ENCODE measurements at places on chromosomes 13 and 19.

- no peak for DNase-seq
These were observed 90.5 kb upstream of the ANKRD10 start for GRCh38 chr13:111005364-111005763.

GRCh38 chr13:43196750-43197370 lies 173.5 kb downstream of the DNAJC15 start:
- no peak for DNase-seq

DNA sequence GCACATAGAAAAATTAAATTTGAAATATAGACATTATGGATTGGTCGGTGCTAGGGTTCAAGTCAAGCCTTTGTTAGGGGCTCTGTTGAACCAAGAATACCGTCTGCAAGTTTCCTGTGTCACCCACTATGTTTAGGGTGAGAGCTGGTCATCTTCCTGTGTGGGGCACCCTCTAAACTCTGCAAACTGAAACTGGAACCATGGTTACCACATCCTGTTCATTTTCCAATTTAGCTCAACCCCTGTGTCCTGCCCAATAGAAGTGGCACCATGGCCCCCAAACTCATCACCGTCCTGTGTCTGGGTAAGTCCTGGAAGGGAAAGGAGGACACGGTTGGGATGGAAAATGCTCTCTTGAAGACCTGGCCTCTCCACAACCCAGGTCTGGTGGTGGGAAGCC lies 29.9 kb downstream of the LAIR2 start:
- peak; percentile 64 for DNase-seq

GRCh38 chr13:22960827-22961226 lies 220.0 kb upstream of the SGCG start:
- no peak for DNase-seq

DNA sequence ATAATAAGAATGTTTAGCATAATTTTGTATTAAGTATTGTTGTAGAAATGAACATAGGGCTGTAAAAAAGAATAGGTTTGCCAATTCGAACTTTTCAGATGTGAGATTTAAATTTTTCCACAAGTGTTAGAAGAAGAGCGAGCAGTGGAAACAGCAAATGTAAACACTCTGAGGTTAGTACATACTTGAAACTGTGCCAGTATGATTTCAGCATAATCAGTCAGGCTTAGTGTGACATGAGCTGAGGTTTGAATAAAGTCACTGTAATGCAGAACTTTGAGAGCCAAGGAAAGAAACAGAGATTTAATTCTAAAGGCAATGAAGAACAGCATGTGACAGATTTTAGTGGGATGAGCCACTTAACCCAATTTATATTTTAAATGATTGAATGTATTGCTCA lies 2166.4 kb downstream of the PCDH9 start:
- DNase-seq = no peak

Data from pons (tissue), 1 donor.